NCI-H1092 treated with DMSO at 0.1 percent for 48 hours (cell line): ENCODE measurements at places on chromosomes 7 and 10.

GRCh38 chr10:97532935-97533671 is 34.4 kb downstream of the UBTD1 start:
- no peak for DNase-seq

DNA sequence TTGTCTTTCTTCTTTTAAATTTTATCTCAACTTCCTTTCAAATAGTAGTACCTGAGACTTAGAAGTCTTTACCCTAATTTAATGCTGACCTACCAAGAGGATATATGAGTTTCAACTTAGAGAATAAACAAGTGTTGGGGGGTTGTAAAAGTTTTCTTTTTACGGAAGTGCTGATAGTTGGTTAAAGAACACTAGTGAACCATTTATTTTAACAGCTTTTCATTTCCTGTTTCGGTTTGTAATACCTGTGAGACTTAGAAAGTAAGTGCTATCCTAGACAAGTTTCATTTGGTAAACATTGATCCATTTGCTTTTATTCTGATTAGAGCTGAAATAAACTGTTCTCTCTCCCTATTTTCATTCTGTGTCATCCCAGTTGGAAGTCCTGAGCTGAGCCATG is 683.1 kb upstream of the SORCS1 start:
- no peak for DNase-seq

- DNase-seq, result no peak
Measured at GRCh38 chr10:28291881-28292297, 11.0 kb downstream of the MPP7 start.

DNA sequence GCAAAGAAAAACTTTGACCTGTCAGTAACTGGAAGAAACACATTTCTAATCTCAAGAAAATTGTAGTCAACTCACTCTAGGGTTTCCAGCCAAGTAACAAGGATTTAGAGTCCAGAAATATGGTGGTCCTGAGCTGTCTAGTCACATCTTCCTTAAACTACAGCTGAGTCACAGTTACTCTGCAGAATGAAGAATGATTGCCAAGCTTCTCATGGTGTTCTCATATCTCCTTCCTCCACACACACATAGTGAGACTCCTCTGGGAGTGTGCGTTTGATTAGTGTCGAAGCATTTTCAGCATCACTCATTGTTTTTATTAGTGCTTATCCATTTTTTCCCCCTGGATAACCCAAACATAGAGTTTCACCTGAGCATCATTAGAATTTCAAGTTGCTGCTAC is 93.1 kb upstream of the CXCL12 start:
- no peak for DNase-seq

- DNase-seq, result peak; percentile 1
Measured at GRCh38 chr10:13659887-13660550, 73.3 kb downstream of the PRPF18 start.

DNA sequence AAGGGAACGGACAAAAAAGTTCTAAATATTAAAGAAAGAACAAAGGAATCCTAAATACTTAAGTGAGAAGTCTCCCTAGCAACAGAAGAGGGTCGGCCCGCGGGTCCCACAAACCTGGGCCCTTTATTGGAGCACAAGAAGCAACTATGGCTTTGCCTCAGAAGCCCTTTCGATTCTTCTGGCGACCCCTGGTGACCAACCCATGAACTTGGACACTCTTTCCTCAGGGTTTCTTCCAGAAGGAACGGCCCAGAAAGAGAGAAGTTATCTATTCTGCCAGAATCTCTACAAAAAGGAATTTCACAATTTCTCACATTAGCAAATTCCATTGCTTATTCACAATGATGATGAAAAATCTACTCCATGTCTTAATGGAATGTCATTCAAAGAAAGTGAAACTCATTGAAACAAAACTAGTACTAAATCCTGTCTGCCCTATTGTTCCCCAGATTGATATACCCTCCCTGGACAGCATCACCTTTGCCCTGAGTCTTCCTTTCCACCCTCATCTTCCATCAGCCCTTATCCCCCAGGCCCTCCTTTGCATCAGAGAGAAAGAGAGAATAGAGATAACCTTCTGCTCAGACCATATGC is 43.7 kb downstream of the CPVL start:
- DNase-seq, result peak; percentile 79

GRCh38 chr10:104630731-104631130 is 10.4 kb upstream of the SORCS3 start:
- no peak for DNase-seq

- DNase-seq, result no peak
Measured at GRCh38 chr7:17745610-17746009, 194.7 kb downstream of the SNX13 start.

DNA sequence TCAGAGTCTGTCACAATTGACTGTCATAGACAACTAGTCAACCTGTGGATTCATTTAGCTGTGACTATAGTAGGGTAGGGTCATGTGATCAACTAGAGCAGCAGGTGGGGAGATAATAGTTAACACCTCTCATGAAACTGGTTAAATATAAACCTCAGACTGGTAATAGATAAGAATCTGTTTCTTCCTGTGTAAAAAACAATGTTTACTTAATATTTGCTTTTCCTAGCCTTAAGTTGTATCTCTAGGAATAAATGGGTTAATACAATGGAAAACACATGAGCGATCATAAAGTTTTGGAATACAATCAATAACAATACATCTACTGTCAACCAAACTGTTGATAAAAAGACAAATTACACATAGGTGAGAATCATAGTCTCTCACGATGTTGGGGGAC is 43.4 kb upstream of the ITGB8 start:
- DNase-seq, result no peak

GRCh38 chr7:127910670-127911069 is 120.6 kb downstream of the LRRC4 start:
- no peak for DNase-seq

DNA sequence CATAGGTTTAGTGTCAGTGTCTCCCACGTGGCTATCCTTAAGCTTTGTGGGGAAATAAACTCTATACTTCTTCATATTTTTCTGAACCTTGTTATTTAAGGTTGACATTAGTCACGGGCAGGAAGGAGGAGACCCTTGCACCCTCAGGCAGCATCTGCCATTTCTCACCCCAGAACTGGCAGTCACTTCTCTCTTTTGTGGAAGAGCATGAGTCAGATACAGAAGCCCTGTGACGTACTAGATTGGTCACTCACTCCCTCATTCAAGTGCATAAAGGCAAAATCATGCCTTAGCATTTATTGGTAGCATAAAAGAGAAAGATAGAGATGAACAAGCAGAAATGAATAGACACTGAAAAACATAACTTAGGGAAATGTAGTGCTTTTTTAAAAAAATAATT is 206.0 kb upstream of the MDFIC start:
- DNase-seq, result no peak

GRCh38 chr7:123738808-123739207 is 10.0 kb downstream of the WASL start:
- DNase-seq, result no peak

GRCh38 chr7:157932498-157933218 is 595.9 kb downstream of the DNAJB6 start:
- DNase-seq, result no peak

- DNase-seq, result peak; percentile 86
Measured at GRCh38 chr7:74479961-74480829, 26.5 kb downstream of the GTF2IRD1 start.

GRCh38 chr10:110426294-110427181 is 71.2 kb upstream of the DUSP5 start:
- DNase-seq, result no peak

- DNase-seq, result no peak
Measured at GRCh38 chr7:153389261-153389660, 629.7 kb downstream of the ACTR3B start.

- no peak for DNase-seq
Measured at GRCh38 chr10:128064108-128064969, 61.9 kb downstream of the MKI67 start.

DNA sequence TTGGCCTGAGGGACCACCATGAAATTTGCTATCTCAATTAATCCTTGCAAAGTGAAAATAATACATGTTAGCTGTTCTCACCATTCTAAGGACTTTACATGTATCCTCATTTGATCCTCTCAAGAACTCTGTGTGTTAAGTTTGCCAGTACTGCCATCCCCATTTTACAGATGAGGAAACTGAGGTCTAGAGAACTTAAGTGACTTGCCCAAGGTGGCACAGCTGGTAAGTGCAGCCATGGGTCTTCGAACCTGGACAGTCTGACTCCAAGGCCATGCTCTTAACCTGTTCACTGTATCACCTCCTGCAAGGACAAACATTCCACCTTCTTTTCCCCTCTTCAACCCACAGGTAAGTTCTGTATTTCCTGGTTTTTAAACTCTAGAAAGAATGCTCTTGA is 85.3 kb upstream of the NFE2L3 start:
- no peak for DNase-seq

- DNase-seq, result no peak
Measured at GRCh38 chr10:16662923-16663322, 141.2 kb upstream of the C1QL3 start.

GRCh38 chr10:24821986-24822385 is 98.3 kb upstream of the ARHGAP21 start:
- DNase-seq, result no peak

DNA sequence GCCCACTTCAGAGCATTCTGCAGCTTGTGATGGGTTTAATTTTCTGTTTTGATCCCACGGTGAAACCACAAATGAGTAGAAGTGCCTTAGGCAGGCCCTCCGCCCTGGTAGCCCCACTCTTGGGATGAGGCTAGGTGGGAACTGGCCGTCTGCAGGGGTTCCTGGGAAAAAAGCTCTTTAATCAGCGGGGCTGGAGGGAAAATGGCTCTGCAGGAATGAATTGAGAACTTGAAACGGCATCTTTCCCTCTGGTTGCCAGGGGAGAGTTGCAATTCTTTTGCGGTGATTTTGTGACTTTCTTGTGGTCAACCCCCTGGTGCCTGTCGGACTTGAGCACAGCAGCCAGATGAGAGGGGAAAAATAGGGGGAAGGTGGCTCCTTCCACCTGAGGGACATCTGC is 32.7 kb downstream of the COL26A1 start:
- DNase-seq, result no peak

DNA sequence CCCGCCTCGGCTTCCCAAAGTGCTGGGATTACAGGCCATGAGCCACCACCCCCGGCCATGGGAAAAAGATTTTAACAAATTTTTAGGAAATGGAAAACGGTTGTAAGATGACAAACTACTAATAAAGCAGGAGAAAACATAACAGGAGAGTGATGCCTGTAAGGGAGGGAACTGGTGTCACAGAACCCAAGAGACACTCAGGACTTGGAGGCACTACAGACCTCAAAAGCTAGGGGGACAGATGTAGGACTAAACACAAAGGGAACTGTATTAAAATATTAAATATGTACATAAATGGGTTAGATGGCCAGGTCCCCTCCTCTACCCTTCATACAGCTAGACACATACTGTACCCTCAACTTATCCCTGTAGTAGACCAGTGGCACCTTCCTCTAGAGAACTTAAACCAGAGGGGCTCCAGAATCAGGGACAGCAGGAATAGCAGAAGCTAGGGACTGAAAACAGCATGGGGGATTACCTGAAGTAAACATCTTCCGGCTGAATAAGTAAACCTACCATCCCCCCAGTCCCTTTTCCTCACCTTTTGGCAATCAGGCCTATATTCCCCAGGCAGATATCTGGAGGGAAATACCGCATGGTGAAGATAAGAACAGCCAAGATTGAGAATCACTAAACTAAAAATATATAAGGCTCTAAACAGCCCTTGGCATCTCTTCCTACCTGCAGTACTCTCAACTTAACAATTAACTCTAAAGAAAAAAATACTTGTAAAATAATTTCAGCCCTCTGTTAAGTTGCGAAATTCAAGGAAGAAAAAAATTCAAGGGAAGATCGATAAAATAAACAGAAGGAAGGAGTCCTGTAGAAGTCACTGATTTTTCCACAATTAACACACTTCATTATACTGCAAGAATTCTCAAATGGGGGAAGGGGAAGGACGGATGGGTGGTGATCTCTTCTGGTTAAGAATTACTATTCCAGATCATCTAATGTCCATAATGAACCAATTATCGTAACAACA is 15.5 kb downstream of the TM9SF3 start:
- DNase-seq, result no peak

DNA sequence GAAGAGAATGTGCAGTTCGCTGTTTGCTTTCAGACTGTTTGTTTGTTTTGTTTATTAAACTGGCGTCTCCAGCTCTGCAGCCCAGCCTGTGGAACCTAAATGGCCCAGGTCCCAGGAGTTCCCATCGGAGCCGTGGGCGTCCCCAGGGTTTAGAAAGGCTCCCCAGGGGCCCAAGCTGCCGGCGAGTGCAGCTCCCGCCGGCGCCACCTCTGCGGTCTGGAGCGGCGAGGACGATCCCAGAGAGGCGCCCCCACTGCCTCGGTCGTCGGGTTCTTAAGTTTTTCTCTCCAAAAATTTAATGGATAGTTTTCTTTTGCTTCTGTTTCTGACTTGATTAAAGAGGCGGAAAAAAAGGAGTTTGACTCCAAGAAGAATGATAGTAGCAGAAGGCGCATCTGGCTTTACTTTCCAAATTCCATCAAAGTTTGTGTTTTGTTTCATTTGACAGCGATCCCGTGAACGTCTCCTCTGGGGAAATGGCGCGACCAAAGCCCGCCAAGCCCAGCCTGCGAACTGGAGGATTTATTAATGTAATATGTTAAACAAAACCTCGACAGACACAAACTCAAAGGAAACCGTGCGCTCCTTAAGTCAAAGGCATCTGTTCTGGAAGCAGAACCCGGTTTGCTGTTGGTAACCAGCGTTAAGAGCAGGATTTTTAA is 718 bp upstream of the FZD1 start:
- DNase-seq, result peak; percentile 68

- DNase-seq, result no peak
Measured at GRCh38 chr10:47287365-47287802, 12.6 kb upstream of the GDF10 start.

DNA sequence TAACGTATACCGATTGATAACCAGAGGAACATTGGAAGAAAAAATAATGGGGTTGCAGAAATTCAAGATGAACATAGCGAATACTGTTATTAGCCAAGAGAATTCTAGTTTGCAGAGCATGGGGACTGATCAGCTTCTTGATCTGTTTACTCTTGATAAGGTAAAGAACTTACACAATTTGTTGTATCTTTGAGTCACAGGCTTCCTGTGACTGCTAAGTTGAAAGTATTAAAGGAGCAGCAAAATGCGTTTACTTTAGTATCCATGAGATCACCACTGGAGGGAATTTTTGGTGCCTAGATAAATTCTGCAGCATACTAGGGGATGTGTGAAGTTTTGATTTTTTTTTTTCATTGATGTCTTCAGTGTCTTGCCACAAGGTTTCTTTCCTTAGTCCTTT is 103.6 kb downstream of the BTAF1 start:
- no peak for DNase-seq

GRCh38 chr10:106707657-106708056 is 456.8 kb downstream of the SORCS1 start:
- no peak for DNase-seq

- DNase-seq, result peak; percentile 38
Measured at GRCh38 chr7:116211006-116211912, 920 bp downstream of the TES start.

DNA sequence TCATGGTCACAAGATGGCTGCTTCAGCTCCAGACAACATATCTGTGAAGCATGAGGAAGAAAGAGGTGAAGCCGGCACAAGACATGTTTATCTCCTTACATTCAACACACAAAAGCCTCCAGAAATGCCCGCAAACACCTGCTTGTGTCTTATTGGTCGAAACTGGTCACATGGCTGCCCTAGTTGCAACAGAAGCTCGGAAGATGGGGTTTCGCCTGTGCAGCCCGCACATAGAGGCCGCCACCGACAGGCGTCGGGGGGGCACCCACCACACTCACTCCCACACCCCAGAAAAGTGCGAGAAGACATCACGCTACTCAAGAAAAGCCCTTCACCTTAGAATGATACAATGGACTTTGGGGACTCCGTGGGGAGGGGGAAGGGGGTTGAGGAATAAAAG is 63.0 kb upstream of the MGMT start:
- DNase-seq, result no peak

- no peak for DNase-seq
Measured at GRCh38 chr10:43958964-43959363, 310.3 kb upstream of the ZNF32 start.
